ENCODE measurements at places on chromosomes 1 and 21.

- no peak for DNase-seq
Measured at GRCh38 chr1:180927841-180928240, 15.1 kb downstream of the KIAA1614 start.

DNA sequence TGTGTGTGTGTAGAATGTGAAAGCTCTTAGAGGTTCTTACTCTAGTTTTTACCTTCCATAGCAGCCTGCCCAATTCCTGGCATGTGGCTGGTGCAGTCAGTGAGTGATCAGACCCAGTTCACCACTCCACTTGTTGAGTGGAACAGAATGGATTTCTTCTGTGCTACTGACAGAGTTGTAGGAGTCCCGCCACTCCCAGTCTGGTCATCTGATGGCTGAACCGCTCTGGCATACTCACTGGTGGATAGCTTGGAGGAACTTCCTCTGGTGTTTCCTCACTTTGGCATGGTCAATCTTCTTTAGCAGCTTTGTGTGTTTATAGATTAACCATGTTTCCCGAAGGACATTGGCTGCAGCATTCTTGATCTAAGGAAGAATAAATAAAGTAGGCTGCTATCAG, 106.7 kb upstream of the ADAR start:
- DNase-seq, result no peak

GRCh38 chr1:9724706-9725476, 73.4 kb downstream of the PIK3CD start:
- peak; percentile 64 for DNase-seq

GRCh38 chr1:65044411-65044810, 78.1 kb upstream of the JAK1 start:
- DNase-seq, result no peak

DNA sequence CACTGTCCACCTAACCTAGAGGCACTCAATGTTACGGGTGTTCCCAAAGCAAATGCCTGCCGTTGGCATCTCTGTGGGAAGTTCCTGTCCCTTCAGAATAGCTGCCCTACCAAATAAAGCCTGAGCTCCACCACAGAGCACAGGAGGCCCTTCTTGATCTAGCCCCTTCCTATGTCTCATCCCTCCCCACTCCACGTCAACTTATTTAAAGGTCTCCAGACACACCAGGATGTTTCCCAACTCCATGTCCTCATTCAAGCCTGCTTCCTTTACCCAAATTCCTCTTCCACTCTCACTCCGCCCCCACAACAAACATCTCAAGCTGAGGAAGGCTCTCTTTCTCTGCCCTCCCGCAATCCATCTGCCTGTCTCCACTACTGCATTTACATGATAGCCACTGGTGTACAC, 87.7 kb downstream of the TGFBR3 start:
- DNase-seq, result no peak

DNA sequence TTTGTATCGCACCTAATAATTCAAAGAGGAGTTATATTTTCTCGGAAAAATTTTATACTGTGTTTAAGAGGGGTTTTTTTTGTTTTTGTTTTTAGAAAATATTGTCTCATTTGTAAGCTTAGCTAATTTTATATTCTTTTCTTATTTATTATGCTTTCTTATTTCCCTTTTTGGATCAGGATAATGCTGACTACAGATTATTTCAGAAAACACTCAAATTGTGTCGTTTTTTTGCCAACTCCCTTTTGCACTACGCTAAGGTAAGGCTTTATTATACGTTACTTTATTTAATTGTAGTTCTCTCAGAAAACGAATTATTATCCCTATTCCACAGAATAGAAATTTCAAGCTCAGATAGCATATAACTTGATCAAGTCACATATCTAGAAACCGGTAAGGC, 26.8 kb upstream of the METTL18 start:
- no peak for DNase-seq

DNA sequence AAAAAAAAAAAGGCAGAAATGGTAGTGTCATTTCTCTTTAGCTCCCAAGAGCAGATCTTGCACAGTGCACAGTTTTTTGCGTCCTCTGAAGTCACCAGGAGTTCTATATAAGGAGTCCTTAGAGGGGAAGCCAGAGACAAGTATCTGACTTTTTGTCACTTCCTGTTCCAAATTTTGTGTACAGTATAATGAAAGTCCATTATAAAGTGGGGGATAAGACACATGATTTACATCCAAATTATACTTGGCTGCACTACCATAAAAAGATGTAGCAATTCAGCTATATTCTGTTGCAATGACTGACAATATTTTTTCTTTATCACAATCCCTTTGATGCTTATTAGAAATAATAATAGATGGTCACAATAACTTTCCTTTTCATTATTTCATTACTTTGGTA, 1276.9 kb upstream of the ADGRL2 start:
- no peak for DNase-seq

GRCh38 chr1:180028864-180029263, 74.3 kb downstream of the CEP350 start:
- no peak for DNase-seq

- no peak for DNase-seq
Measured at GRCh38 chr21:45079351-45079750, 5.0 kb downstream of the ADARB1 start.

- no peak for DNase-seq
Measured at GRCh38 chr21:46376856-46377453, 53.0 kb downstream of the PCNT start.

DNA sequence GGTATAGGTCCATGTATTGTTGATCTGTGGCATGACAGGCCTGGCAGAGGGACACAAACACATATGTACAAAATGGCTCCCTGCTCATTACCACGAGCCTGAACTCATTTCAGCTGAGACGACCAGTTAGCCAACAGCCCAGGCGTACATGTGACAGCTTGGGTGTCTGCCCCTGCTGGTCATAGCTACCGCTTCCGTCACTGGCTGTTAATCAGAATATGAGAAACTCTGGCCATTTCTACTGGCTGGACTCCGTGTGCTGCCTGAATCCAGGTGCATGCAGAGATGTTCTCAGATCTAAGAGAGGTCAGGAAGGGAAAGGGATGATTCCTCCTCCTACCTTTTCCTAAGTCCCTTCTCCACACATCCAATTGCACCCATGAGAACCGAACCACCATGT, 144.5 kb downstream of the PBX1 start:
- DNase-seq, result no peak

GRCh38 chr1:210715072-210715471, 386.4 kb downstream of the HHAT start:
- no peak for DNase-seq

GRCh38 chr1:153324912-153325311, 12.2 kb upstream of the PGLYRP3 start:
- DNase-seq, result no peak

DNA sequence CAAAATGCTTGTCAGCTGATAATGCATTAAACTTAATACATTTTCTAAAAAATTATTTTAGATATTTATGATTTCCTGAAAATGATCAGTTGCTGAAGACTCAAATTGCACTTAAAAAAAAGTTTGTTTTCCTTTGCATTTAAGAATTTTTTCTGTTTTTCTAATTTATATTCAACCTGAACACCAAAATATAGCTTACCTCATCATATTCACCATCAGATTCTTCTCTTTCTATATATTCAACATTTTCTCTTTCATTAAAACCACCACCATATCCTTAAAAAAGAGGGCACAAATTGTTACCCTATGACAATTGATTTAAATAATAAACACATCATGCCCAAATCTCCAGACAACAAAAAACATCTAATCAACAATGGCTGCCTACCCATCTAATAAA, 8.6 kb downstream of the ZRANB2 start:
- DNase-seq, result no peak

- no peak for DNase-seq
Measured at GRCh38 chr1:14955402-14955801, 198.1 kb upstream of the TMEM51 start.

DNA sequence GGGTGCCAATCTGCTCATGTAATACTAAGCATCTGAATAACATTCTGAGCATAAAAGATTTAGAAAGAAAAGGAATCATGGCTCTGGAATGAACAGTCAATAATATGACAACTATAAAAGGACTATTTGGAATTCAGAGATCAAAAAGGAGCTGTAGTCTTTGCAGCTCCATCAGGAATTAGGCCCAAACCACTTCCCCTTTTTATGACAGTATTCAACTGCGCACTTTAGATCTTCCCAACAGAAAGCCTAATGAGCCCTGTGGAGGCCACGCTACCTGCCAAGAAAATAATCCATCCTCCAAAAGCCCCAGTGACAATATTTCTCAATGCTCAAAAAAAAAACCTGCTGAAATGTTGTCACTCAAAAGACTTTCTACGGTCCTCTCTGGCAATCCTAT, 163.2 kb downstream of the SNX7 start:
- no peak for DNase-seq

- DNase-seq, result no peak
Measured at GRCh38 chr1:171953835-171954234, 112.5 kb downstream of the DNM3 start.

GRCh38 chr1:238642231-238642630, 744.1 kb upstream of the CHRM3 start:
- DNase-seq, result no peak

GRCh38 chr21:38699048-38699447, 106.7 kb upstream of the ETS2 start:
- DNase-seq, result no peak

DNA sequence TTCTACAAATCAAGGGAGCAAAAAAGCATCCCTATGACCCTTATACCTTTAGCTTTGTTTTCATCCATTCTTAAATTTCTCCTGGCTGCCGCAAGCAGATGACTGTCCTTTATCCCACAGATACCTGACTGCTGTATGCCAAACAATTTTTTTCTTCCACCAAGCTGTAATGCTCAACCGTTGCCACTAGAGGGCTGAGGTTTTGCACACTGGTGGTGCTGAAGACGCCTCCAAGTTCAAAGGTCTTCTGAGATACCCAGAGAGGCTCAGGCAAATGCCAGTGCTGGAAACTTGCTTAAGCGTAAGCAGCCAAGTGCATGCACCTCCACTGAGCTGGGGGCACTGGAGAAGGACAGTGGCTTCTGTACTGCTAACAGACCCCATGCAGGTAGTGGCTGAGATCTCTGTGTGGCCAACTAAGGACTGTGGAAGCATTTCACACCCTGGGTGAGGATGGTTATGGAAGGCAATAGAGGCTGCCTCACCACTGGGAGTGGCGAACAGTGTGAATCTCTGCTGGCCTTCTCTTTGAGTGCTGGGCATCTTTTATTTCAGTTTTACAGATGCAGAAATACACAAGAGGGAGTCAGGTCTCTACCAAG, 28.5 kb downstream of the CNIH3 start:
- peak; percentile 21 for DNase-seq

DNA sequence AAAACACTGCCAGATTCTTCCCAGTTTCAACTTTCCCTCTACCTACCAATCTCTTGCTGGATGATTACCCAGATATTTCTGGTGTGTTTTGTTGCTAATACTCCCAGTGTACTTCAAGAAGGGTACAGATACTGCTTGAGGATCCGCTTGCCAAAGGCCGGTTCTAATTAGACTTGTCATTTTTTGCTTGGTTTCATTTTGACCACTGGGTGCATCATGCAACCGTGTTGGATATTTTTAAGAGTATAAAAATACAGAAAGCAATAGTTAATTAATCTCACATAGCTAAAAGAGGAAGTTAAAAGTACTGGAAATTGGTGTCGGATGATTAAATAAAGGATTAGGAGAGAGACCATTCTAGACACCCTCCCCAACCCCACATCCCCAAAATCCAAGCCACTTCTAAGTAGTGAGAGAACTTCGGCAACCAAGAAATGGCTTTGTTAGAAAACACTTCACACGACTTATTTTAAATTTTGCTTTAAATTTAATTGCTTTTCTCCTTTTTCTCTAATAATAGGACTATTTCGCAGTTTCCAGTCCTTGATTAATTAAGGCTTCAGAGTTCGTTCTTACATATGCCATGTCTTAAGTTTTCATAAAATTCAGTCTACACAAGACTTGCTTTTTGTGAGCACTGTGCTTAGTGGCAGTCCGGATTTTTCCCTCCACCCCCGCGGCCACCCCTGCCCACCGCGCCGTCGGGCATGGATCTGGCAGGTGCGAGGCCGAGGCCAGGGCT, 2.5 kb upstream of the CDKN2C start:
- DNase-seq, result no peak

- no peak for DNase-seq
Measured at GRCh38 chr1:155717041-155717440, 28.1 kb downstream of the DAP3 start.

DNA sequence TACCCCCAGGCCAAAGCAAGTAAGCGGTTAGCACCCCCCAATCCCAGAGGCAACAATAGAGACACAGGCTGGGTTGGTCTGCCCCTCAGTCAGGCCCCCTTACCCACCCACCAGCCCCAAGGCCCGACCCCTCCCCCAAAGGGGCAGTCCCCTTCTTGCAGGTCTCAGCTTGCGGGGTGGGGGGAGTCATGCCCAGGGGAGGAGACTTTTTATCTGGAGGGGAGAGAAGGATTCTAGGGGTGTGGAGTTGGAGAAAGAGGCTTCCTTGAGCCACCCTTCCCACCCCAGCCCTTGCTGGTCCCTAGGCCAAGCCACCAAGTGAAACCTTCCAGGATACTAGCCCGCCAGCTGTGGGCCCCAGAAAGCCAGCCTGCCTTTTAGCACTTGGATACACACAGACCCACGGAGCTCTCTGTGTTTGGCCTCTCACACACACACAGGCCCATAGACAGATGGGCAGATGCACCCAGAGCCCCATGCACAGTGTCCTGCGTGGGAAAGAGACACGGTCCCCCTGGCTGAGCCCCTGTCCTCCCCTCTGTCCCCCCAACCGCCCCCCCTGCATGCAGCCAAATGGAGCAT, 7.1 kb downstream of the TMEM54 start:
- DNase-seq, result no peak

GRCh38 chr21:35529171-35529863, 480.2 kb upstream of the RUNX1 start:
- DNase-seq, result no peak

DNA sequence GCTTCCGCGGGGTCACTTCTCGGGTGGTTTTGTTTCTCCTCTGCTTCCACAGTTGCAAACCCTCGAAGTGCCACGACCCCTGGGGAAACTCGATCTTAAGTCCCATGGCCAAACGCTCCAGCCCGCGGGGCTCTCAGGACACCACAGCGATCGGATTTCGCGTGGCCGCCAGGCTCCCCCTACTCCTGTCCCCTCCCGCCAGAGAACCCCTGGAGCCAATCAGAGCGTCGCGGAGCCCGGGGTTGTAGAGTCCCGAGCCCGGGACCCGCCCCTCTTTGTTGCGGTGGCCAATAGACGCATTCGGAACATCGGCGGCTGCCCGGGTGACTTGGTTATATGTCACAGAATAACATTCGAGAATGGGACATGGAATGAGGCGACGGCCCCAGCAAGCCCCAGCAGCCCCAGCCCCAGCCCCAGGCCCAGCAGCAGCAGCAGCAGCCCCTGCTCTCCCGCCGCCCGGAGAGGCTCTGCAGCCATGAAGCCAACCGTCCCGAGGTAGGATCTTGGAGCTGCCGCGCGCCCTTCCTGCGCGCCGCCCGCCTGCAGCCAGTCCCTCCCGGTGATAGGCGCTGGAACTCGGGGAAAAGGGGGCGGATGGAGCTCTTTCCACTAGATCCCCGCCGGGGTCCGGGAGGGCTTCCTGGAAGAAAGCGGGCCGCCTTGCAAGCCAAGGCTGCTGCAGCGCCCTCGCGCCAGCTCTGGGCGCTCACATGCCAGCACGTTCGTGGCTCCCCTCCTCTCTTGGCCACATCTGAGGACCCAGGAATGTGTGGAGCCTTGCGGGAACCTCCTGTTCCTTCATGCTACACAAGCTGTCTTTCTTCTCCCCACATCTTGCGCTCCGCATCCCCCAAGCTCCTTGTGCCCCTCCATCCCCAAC, at the start of gene VASH2:
TSS of gene VASH2 (plus strand) at position 299 of the 883 bp plus-strand sequence. CDS start 1,002 bp downstream, outside the sequence.
- DNase-seq, result peak; percentile 58
